DMS153 (cell line): ENCODE measurements at places on chromosomes 1 and 21.

GRCh38 chr21:16079830-16080229 is 350.0 kb downstream of the USP25 start:
- DNase-seq, result peak; percentile 41

GRCh38 chr1:43843684-43844083 is 89.9 kb upstream of the ARTN start:
- no peak for DNase-seq

GRCh38 chr1:177181280-177181630 is 10.5 kb downstream of the BRINP2 start:
- DNase-seq, result no peak

DNA sequence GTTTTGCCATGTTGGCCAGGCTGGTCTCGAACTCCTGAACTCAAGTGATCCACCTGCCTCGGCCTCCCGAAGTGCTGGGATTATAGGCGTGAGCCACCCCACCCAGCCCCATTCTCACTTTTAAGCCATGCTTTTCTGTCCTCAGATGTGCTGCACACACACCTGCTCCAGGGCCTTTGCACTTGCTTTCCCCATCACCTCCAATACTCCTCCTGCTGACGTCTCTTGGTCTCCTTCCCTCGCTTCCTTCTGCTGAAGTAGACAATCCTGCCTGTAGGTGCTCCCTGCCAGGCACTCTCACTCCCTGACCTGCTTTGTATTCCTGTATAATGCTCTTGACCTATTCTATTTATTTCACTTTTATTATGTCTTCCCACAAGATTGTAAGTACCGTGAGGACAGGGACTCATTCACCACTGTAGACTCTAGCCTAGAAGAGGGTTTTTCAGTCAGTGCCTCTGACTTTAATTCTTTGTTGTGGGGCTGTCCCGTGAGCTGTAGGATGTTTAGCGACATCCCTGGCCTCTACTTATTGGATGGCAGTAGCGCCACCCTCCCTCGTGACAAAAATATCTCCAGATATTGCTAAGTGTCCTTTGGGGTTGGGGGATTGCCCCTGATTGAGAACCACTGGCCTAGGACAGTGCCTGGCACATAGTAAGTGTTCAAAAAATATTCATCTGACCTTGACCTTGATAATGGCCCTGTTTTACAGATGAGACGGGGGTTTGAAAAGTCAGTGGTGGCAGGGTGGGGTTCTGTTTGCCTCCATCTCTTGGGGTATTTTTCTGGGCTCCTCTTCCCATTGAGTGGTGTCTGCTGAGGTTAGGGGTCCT is 4.6 kb downstream of the TNFRSF1B start:
- no peak for DNase-seq

- DNase-seq, result no peak
Observed at GRCh38 chr1:61119085-61119484, 36.7 kb downstream of the NFIA start.

- no peak for DNase-seq
Observed at GRCh38 chr1:64223329-64224151, 20.1 kb downstream of the UBE2U start.
